T-cell (primary cell): ENCODE measurements at places on chromosomes 4 and X.
A peak's percentile ranks its signal among the peaks of the same experiment; 100 is the strongest.

DNA sequence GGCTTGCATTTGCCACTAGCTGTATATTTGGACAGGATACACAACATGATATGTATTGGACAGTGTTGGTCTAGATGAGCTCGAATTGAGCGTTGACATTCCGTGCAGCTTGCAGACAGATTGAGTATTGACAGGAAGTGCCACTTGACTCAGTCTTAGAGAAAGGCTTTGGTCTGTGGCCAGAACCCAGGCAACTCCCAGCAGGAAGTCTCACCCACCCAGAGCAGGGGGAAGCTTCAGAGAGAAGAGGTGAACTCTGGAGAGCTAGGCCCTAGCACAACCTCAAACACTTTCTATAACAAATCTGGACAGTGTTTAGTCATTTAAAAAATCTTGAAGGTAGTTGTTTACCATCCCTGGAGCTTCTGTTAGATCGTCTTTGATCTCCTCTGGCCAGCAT, 280.5 kb downstream of the FBXW7 start:
- peak; percentile 58 for DNase-seq

DNA sequence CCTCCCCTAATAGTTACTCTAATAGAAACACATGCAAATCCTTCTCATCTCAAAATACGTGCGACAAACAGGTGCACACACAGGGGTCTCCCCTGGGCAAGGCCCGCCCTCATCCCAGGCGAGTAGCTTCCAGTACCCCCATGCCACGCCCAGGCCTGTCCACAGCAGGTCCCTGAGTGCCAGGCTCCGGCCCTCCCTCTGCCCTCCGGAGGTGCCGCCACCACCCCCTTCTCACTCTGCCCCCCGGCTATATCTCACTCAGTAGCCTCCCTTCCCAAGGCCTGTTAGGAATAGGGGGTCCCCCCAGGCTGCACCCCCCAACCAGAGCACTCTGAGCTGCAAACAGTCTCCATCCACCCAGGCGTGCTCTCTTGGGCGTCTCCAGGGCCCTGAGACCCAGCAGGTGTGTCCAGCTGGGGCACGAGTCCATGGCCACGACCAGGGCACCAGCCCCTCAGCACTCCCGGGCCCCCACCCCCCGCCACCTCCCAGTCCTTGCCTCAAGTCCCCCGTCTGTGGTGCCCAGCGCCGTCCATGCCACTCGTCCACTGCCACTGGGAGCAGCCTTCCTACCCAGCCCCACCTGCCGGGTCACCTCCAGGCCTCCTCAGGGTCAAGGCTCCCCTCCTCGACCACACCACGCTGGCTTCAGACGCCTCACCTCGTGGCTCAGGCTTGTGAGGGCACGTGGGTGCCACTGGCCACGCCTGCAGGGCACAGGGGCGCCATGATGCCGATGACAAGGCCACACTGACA, 41.7 kb downstream of the FAM53A start:
- DNase-seq = no peak

GRCh38 chr4:3226944-3227343, 22.0 kb upstream of the MSANTD1 start:
- DNase-seq = no peak

DNA sequence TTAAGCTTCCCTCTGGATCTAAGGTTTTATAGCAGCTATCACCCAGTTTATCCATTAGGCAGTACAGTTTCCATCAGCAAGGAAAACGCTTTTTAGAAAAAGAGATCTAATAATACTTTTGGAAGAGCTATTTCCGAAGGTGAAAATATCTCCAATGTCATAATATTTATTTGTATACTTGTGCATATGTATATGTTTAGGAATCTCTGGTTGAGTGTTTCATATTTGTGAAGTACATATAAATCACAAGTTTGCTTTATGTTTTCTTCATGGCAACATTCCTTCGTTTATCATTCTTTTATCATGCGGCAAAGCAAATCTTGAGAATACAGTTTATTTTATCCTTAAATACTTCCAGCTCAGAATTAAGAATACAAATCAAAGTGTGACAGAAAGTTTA, 6.2 kb upstream of the PCDH18 start:
- DNase-seq = no peak

- DNase-seq = peak; percentile 31
These were observed at the start of gene CLGN for GRCh38 chr4:140427106-140427918. Gene CLGN, minus strand, starts transcription at chr4:140427648. Its CDS starts 14,570 bp downstream, at chr4:140413078.

- DNase-seq = no peak
These were observed 2.7 kb downstream of the FAM120C start for GRCh38 chrX:54180403-54180802.

DNA sequence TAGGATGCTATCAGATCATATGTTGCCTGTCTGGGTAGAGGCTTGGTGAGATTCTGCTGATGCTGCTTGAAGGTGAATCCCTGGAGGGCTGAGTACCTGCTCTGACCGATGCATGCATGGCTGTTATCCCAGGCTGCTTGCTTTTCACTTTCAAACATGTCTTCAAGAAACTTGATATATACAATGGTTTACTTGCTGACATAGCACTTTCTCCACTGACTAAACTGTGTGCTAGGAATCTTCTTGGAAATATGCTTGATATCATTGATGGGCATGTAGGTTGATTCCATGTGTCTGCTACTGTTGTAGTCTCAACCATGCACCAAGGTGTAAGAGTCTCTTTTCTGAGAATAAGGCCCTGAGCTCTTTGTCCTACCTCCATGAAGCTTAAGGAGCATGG, 79.6 kb upstream of the WDR1 start:
- DNase-seq = no peak

DNA sequence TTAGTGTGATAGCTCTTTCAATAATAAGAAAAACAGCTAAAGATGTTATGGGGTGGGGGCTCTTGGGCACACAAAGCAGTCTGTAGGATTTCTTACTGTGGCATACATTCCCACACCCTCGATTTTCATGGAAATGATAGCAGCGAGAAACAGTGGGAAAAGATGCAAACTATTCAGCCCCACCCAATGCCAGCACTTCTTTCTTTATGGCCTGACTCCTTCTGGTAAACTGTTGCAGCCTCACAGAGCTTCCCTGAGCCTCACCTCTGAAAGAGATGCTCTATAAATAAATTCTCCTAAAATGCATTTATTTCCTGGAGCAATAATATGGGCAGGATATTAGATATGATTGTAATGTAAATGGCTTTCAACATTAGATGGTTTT, 910 bp downstream of the ANK2 start:
- DNase-seq = no peak

- DNase-seq = no peak
These were observed 91.9 kb downstream of the GPRIN3 start for GRCh38 chr4:89215736-89216135.

GRCh38 chr4:40317916-40318658, 17.0 kb upstream of the CHRNA9 start:
- DNase-seq = no peak

GRCh38 chr4:145679991-145680455, at the start of gene C4orf51:
Gene C4orf51, plus strand, starts transcription at chr4:145680146. Its CDS starts 58 bp downstream, at chr4:145680204.
- no peak for DNase-seq

- DNase-seq = no peak
These were observed 47.9 kb upstream of the PGRMC2 start for GRCh38 chr4:128335541-128335940.

GRCh38 chr4:139599076-139599475, 43.1 kb upstream of the SETD7 start:
- no peak for DNase-seq

DNA sequence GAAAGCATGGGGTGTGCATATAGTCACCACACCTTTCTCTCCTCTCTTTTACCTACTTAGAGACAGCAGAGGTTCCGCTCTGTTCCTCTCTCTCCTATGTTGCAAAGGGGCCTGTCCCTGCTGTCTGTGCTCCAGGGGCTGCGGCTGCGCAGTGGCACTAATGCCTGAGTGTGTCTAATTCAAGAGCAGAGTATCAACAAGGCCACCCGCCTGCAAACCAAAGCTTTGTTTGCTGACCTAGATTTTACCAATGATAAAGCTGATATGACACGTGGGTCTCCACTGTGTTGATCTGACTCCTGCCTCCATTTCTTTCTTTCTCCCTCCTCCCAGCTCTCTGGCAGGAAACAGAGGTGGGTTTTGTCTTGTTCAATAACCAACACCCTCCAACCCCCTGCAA, 74.9 kb downstream of the NSG1 start:
- DNase-seq = peak; percentile 58

GRCh38 chr4:113641025-113641431, 120.5 kb downstream of the CAMK2D start:
- DNase-seq = no peak

- DNase-seq = no peak
These were observed 232.6 kb downstream of the CBR4 start for GRCh38 chr4:168777277-168777965.

- DNase-seq = no peak
These were observed 152.0 kb upstream of the FTHL17 start for GRCh38 chrX:31223817-31224216.

- no peak for DNase-seq
These were observed 77.0 kb upstream of the C4orf50 start for GRCh38 chr4:6095023-6095752.

GRCh38 chrX:108438110-108438623, at the start of gene COL4A6:
Gene COL4A6, minus strand, starts transcription at chrX:108438422. Its CDS starts 226 bp downstream, at chrX:108438196.
- no peak for DNase-seq

DNA sequence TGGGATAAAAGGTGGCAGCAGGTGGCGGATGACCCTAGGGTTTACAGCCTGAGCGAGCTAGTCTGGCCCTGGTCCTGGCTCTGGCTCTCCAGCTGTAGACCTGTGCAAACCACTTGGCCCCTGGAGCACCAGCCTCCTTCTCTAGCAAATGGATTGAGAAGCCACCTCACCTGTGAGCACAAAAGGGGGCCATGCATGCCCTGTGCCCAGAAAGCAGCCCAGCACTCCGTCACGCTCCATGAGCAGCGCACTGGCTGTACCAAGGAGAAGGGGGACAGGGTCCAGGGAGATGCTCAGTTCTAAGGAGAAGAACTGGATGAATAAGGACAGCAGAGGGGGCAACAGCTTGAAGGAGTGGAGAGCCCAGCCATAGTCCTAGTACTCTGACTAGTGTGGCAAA, 46.9 kb upstream of the C4orf50 start:
- DNase-seq = no peak

DNA sequence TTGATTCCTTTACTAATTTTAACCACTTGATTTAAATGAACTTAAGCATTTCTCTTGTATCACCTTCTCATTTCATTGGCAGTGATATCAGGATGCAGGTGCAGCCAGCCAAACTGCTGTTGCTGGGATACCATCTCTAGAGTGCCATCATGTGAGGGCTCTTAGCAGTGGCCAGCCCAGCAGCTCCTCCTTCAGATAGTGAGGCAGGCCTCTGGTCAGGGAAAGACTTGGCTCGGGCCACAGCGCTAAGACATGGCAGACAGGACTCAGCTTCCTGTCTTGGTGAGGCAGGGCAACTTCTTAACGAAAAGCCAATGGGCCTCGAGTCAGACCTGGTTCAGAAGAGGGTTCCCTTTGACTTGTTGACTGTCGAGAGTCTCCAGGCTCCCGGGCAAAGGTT, 50.0 kb downstream of the NOP14 start:
- no peak for DNase-seq

DNA sequence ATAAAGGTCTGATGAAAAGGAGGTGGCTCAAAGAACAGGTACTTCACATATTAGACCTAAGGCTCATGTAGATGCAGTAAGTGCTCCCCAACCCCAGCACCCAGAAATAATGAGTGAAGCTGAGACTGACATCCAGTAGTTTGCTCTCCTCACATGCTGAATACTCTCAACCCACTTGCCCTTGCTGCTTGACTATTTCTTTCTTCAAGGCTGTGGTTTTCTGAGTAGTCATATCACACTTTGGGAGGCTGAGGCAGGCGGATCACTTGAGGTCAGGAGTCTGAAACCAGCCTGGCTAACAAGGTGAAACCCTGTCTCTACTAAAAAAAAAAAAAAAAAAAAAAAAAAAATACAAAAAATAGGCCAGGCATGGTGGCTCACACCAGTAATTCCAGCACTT, 51.5 kb upstream of the PRPS1 start:
- DNase-seq = no peak

DNA sequence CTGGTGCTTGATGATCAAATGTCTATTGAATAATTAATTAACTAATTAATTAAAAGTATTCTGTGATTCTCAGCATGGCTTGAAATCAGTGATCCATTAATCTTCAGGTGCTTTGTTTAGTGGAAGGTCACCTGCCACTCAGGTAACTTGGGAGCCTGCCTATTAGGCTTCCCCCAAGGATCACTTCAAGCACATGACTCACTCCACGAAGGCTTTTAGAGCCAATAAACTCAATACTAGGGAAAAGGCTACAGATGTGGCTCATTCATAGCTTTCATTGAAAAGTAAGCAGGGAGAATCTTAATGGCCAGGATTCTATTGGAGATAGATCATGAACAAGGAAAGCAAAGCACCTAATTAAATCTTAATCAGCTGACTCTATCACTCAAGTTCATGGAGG, 21.3 kb downstream of the AREG start:
- no peak for DNase-seq

DNA sequence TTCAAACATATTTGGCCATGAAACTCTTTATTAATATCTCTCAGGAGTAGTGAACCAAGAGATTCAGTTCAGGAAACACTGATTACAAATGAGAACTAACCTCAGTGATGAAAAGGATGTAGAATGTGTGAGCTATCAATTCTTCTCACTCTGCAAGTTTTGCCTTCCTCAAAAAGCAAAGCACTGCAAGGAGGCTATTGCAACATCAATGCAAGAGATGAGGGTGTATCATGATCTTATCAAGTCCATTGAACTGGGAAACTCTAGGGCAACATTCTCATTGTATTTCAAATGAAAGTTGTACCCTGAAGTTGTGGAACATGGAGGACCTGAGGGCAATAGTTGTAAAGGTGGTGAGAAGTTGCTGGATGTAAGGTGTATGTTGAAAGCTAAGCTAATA, 56.4 kb upstream of the VEGFC start:
- no peak for DNase-seq

DNA sequence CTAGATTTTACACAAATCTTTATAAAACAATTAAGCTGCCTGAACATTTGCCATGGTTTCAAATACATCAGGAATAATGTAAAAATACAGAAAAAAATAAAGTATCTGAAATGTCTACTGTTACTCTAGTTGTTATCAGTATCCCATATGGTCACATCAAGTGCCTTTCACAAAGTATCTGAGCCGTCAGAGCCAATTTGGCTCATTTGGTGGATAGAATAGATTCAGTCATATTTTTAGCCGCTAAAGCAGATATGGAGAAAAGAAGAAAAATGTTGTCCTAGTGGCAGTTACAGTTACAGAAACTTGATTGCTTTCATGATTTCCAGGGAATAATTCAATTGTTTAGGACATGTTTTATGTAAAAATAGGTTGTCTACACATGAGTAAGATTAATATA, 641.1 kb downstream of the RAPGEF2 start:
- DNase-seq = no peak

- DNase-seq = no peak
These were observed 613.9 kb downstream of the TECRL start for GRCh38 chr4:63795301-63795700.
